ENCODE measurements at places on chromosomes 5 and 9.

DNA sequence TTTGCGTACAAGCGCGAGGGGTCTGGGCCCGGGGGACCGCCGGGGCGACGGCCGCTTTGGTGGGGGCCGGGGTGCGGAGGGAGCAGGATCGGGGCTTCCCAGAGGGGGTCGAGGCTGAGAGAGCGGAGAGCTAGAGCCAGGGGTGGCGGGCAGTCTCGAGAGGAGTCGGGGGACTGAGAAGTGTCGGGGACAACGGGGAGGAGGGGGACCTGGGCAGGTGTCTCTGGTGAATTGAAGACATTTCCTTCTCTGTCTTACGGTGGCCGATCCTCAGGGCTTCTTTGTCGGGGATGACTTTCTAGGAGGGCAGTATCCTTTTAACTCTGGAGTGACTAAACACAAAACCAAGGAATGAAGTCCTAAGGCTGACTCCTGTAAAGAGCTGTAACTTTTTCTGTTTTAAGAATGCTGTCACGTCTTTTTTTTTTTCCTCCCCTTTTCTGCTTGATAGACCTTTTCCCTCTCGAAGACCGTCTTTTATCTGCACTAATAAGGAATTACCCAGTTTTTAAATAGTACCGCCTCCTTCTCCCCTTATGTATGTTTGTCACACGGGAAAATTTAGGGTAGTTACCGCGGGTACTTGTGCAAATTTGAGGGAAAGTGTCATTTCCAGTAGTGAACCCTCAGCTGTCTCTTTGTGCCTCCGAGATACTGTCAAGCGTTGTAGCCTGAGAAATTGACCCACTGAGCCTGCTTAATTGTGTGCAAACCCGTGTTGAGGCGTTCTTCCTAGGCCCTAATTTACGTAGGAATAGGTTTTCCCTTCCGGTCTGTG lies 822 bp downstream of the DENND4C start:
- H3K27ac ChIP-seq = peak overlapping the region; percentile 95
- H3K27me3 ChIP-seq = no peaks in the 10 kb centered on the region
- DNase-seq = peak; percentile 32
- H3K4me3 ChIP-seq = peak overlapping the region; percentile 65

DNA sequence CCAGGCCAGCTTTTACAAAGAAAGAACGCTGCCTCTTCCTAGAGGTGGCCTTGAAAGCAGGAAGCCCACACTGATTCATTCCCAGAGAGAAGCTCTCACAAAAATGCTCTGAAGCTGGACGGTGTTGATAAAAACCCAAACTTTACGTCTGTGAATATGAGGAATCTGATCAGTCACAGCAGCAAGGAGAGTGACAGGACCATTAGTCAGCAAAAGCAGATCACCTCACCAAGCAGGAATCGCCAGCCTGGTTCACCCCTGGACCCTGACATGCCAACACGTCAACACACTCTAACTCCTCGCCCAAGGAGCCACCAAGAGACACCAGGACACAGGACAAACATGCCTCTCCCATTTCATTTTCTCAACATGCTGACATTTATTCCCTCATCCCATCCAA lies 70.6 kb upstream of the ZNF622 start:
- H3K4me3 ChIP-seq = no peak overlapping the region
- peaks cover 3% of the 10 kb centered on the region for H3K4me1 ChIP-seq
- no peak overlapping the region for H3K27ac ChIP-seq
- no peaks in the 10 kb centered on the region for H3K36me3 ChIP-seq
- no peak for DNase-seq

DNA sequence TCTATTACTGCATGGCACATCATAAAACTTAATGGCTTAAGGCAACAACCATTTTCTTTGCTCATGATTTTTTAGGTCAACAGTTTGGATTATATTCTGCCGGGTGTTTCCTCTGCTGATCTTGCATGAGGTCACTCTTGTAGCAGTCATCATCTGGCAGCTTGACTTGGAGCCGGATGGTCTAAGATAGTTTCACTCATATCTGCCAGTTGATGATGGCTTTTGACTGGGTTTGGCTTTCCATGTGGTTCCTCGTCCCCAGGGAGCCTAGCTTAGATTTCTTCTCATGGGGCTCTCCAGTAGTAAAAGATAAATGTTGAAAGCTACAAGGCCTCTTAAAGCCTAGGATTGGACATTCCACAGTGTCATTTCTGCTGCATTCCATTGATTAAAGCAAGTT lies 27.4 kb downstream of the LNPEP start:
- H3K27me3 ChIP-seq = no peaks in the 10 kb centered on the region
- peak; percentile 74 for DNase-seq
- H3K36me3 ChIP-seq = no peaks in the 10 kb centered on the region
- H3K27ac ChIP-seq = peak overlapping the region; percentile 21

- H3K36me3 ChIP-seq = no peaks in the 10 kb centered on the region
- H3K4me3 ChIP-seq = no peak overlapping the region
- no peaks in the 10 kb centered on the region for H3K4me1 ChIP-seq
- no peak overlapping the region for H3K27ac ChIP-seq
These were observed 162.8 kb downstream of the BARX1 start for GRCh38 chr9:93792358-93792757.

DNA sequence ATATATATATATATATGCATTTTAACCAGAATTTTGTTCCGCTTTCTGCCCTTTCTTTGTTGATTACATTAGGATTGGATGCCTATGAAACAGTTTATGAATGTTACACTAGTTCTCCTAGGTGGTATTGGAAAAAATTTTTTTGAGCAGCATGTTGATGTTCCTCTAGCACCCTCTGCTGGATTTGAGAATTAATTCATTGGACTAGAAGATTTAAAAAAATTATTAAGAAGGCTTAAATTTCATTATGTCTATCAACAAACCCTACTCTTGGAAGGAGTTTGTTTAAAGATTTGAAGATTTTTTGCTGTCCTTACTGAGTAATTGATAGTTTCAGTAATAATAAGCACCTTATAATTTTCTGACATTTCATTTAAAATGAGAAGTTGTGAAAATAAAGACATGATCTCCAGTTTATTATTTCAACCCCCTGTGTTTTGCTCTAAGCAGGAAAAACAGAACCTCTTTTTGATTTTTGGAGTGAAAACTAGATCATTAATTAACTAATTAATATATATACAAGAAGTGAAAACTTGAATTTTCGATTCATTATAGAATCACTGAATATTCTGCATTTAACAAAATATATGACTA lies 89.6 kb downstream of the CCDC171 start:
- H3K27me3 ChIP-seq = no peaks in the 10 kb centered on the region
- no peak overlapping the region for H3K27ac ChIP-seq
- no peaks in the 10 kb centered on the region for H3K4me1 ChIP-seq
- H3K36me3 ChIP-seq = no peaks in the 10 kb centered on the region
- DNase-seq = no peak

DNA sequence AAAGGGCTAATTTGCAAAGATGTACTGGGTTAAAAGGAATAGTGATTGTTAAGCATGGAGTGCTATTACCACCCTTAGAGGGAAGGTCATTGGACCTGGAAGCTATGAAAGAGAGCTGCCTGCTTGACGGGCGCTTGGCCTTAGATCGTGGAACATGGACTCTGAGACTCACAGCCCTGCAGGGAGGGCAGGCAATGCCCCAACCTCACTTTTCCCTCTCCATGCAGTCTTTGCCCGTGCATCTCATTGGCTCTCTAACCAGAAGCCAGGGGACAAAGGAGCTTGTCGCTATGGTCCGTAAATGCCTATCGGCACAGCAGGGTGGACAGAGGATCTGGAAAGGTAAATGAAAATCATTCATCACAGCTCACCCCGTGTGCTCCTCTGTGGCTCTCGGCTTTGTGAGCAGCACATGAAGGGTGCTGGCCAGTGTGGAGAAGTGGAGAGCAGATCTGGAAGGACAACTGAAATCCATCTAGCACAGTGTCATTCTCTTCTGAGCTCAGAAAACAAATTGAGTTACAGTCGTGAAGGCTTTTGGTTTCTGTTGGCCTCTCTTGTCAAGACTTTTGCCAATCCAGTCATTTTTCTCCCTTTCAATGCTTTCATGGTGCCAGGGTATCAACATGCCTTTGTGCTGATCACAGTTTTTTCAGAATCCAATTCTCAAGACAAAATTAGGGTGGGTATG lies 186.2 kb downstream of the SNX18 start:
- H3K4me1 ChIP-seq = peaks cover 41% of the 10 kb centered on the region
- H3K36me3 ChIP-seq = no peaks in the 10 kb centered on the region
- H3K4me3 ChIP-seq = peak overlapping the region; percentile 38
- no peak for DNase-seq

All from tibial artery (tissue), 4 donors.